ENCODE measurements at places on chromosomes 11 and 22. TPM values are rescaled to one million over a fixed set of nuclear protein-coding genes. Genes with fewer than 3 reads are reported as not detected.

The OR52A1 gene
- not detected for total RNA-seq

The TREH gene
- total RNA-seq = not detected

The CYTH4 gene
- total RNA-seq = 10.9 TPM

The SLC37A2 gene
- 0.21 TPM for total RNA-seq

The RPL3 gene
- 2,811 TPM for total RNA-seq

The SERPING1 gene
- total RNA-seq = 0.55 TPM

The NAV2 gene
- total RNA-seq = 0.60 TPM

The CLCF1 gene
- total RNA-seq = 0.56 TPM

The MOV10L1 gene
- total RNA-seq = not detected

The MMP1 gene
- not detected for total RNA-seq

The SLC6A5 gene
- total RNA-seq = not detected

The CHORDC1 gene
- 149 TPM for total RNA-seq

The SCGB1C1 gene
- total RNA-seq = not detected

The CCDC83 gene
- not detected for total RNA-seq

The OR8B2 gene
- not detected for total RNA-seq

The MMP27 gene
- not detected for total RNA-seq

The MGAT3 gene
- total RNA-seq = 0.30 TPM

The PHLDB1 gene
- total RNA-seq = 1.3 TPM

The SLC5A1 gene
- total RNA-seq = not detected

The SMIM35 gene
- total RNA-seq = not detected

The NAALAD2 gene
- not detected for total RNA-seq

The BET1L gene
- 42.6 TPM for total RNA-seq

The SLC7A4 gene
- total RNA-seq = not detected

The PTPRCAP gene
- total RNA-seq = 108 TPM

The MYO18B gene
- total RNA-seq = not detected

The SPON1 gene
- total RNA-seq = 0.82 TPM

The LRRC56 gene
- 2.7 TPM for total RNA-seq

The OR52I2 gene
- total RNA-seq = not detected

The CRACR2B gene
- 0.28 TPM for total RNA-seq

The SPTBN2 gene
- total RNA-seq = 0.82 TPM

The KCNE3 gene
- total RNA-seq = not detected

The HORMAD2 gene
- not detected for total RNA-seq

The IL18 gene
- not detected for total RNA-seq

The DBX1 gene
- total RNA-seq = not detected

The PAX6 gene
- total RNA-seq = not detected

The E2F8 gene
- total RNA-seq = 1.4 TPM
